ENCODE measurements at places on chromosomes 13 and 19.

DNA sequence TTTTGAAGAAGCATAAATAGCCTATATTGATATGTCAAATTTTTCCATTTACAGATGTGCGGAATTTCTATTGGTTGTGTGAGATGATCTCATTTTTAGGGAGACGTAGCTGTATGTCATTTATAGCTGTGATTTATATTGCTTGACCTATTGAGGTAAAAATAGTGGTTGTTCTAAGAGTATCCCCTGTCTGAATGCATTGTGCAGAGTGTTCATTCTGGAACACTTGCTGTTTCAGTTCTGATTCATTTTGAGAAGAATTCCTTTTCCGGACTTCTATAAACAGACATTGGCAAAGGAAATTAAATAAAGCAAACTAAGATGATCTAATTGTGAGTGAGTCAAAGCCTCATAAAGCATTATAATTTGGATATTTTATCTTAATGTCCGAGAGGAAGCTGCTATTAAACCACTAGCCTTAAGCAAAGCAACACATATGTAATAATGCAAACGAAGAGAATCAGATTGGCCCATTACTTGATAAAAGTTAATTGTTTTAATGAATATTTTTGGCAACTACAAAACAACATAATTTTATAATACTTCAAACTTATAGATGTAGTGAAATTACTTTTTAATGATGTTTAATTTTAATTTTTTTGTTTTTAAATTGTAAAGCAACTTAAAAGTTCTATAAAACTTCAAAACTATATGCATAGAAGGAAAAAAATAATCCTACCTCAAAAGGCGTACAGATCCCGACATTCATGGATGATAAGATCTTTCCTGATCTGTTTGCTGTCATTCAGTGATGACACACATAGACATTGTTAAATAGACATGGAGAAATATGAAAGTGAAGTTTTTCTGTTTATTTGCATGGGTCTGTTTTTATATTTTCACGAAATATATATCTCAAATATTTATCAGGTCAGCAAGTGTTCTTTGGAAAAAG lies 942.6 kb upstream of the SLC10A2 start:
- no peak for DNase-seq

DNA sequence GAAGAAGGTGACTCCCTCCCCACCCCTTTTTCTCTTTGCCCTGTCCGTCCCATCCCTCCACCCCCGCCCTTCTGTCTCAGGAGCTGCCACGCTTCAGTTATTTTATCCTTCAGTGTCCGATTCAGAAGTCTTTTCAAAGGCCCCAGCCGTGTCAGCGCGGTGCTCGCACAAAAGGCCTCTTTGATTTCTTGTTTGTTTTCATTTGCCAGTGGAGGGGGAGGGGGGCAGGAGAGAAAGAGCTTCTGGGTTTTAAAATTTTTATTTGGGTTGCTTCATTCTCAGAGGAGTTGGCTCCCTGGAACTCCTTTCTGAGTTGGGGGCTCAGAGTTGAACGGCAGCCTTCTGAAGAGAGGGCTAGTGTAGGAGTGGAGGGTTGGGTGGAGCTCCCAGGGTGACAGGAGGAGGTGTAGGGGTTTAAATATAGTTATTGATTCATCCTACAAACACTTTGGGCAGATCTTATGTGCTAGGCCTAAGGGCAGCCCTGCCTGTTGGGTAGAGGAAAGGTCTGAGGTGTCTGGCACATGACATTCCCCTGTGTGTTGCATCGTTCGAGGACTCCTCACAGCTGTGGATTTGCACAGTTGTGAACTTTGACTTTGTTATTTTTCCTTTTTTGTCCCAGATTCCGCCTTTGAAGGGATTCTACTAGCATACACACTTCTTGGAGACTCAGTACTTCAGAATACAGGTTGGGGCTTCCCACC lies 36.8 kb downstream of the NFIX start:
- no peak for DNase-seq

DNA sequence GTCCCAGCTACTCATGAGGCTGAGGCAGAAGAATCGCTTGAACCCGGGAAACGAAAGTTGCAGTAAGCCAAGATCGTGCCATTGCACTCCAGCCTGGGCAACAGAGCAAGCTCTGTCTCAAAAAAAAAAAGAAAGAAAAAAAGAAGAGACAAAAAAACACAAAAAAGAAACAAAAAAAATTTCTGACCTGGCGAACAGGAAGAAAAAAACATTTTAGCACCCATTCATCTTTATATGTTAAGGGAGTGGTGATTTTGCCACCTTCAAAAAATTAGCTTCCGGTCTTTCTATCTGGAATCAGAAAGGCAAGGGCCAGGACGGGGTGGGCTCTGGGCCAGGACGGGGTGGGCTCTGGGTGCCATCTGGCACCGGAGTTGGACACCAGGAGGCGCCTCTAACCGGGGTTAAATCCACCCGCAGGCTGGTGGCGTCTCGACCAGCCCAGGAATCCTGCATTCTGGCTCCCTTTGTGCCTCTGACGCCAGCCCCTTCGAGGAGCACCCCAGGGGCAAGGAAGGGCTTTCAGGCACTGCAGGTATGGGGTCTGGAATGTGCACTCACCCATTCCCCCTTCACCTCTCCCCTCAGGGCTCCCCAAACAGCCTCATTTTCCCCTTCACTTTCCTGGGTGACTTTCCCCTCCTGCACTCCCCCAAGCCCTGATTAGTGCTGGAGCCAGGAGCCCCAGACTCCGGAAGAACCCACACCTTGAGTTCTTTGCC lies 10.4 kb upstream of the ZSWIM4 start:
- peak; percentile 67 for DNase-seq

GRCh38 chr19:41500443-41500842 lies 57.5 kb downstream of the ERICH4 start:
- DNase-seq = no peak

GRCh38 chr13:83825676-83826075 lies 56.6 kb downstream of the SLITRK1 start:
- no peak for DNase-seq

DNA sequence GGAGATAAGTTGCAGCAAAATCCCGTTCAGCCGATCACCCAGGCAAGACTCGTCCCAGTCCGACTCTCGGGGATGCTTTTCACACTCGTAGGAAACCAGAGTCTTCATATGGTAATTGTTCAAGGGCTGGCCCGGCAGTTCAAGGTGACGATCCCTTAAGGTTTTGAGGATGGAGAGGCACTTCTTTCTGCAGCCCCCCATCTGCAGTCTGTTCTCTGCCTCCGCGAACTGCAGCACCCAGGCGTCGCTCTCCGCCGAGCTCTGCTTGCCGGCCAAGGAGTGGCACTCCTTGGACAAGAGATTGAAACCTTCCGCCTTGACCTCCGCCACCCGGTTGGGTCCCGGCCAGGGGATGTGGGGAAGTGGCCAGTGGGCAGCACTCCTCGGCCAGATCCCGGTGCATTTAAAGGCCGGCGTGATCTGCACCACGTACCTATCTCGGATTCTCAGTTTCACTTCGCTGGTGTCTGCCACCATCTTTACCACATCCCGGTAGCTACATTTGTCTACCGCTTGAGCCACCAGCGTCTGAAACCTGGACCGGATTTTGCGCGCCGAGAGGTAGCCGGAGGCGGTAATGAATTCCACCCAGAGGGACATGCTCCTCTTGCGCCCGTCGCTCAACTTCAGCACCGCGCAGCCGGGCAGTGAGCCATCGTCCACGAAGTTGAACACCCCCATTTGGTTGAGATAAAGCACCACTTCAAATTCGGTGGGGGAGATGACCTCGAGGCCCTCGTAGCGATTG lies 1.1 kb downstream of the MAB21L1 start:
- DNase-seq = peak; percentile 35

- no peak for DNase-seq
Observed at GRCh38 chr13:75309981-75310580, 171.9 kb downstream of the TBC1D4 start.

GRCh38 chr19:39307822-39308530 lies 11.8 kb downstream of the IFNL1 start:
- no peak for DNase-seq

DNA sequence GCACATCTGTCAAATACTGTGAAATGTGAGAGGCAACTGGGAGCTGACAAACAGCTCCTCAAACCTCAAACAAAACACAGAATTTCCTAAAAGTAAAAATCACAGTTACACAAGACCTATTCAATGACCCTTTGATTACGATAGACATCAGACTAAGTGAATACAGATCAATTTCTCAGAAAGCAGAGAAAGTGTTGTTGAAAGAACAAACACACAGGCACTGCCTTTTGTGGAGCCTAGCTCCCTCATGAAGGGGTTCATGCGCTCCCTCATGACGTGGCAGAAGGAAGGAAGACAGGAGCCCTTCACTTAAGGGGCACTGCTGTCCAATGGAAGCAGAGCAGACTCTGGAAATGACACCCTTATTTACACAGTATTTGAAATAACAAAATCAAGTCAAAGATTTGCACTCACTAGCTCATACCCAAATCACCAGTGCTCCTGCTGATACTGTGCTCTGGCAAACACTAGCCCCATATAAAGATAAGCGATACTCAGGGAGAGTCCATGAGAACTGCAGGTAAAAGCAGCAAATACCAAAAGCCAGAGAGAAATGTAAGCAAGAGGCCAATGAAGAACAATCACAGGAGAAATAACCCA lies 144.9 kb downstream of the KLF12 start:
- no peak for DNase-seq

DNA sequence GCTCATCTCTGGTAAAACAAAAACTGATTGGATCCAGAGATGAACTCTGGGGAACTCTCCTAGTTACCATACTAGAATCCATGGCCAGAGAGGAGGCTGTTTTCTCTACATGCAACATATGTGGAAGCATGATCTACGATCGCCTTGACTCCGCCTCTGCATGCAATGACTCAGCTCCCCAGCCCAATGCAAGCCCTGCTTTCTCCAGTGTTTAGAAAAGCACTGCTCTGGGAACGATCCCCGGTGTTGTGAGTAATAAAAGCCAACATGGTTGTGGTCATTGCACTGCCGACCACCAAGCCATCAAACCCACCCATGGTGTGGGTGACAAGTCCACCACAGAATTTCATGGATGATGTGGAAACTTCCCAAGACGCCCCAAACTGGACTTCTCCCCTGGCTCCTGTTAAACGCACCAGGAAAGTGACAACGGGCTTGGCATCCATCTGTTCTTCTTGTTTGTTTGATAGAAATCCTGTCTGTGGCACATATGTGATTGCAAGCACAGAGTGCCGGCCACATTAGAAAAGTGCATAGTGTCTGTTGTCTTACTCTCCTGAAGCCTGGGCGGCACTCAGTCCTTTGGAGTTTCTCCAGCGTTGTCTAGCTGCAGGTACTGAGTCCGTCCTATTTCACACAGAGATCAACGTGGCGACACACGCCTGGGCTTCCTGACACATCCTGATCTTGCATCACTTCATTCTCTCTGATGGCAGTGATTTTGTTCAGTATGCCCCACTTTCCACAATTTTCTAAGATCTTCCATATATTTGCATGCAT lies 36.4 kb upstream of the VSTM2B start:
- no peak for DNase-seq

DNA sequence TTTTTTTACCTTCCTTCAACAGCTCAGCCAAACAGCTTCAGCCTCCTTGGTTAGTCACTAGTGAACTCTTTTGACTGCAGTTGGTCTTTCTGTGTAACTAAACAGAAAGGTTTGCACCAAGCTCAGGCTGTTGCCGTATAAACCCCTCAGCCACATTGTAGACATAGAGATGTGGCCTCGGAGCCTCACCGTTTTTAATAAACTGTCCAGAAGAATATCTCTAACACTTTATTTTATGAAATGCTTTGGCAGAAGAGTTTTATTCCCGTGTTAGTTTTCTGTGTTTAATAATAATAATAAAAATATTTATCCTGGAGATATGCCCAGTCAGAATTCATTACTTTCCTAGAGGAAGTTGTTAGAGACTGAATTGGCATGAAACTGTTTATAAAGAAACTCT lies 171.7 kb upstream of the MAB21L1 start:
- DNase-seq = no peak

- DNase-seq = no peak
Observed at GRCh38 chr13:37427843-37428494, 170.6 kb downstream of the POSTN start.

- DNase-seq = no peak
Observed at GRCh38 chr19:10683582-10683981, 17.7 kb upstream of the QTRT1 start.

- no peak for DNase-seq
Observed at GRCh38 chr13:111952814-111953213, 114.1 kb upstream of the SOX1 start.

GRCh38 chr13:109666656-109667055 lies 119.7 kb downstream of the IRS2 start:
- no peak for DNase-seq

GRCh38 chr19:28553005-28553404 lies 659.9 kb downstream of the UQCRFS1 start:
- peak; percentile 31 for DNase-seq

DNA sequence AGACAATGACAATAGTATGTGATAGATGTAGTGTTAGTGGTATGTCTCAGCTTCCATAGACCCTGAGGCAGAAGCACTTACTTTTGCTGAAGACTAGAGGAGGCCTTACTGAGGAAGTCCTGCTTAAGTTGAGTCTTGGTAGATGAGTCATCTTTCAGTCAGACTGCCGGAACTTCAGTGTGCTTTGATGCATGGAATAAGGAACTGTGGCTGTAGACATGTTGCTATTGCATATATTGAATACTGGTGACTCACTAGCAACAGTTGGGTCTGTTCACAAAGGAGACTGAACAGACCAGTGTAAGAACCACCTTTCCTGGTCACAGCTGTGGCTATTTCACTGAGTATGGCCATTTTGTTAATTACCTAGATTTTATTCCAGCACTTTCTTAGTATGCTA lies 1000.6 kb downstream of the OLFM4 start:
- no peak for DNase-seq

DNA sequence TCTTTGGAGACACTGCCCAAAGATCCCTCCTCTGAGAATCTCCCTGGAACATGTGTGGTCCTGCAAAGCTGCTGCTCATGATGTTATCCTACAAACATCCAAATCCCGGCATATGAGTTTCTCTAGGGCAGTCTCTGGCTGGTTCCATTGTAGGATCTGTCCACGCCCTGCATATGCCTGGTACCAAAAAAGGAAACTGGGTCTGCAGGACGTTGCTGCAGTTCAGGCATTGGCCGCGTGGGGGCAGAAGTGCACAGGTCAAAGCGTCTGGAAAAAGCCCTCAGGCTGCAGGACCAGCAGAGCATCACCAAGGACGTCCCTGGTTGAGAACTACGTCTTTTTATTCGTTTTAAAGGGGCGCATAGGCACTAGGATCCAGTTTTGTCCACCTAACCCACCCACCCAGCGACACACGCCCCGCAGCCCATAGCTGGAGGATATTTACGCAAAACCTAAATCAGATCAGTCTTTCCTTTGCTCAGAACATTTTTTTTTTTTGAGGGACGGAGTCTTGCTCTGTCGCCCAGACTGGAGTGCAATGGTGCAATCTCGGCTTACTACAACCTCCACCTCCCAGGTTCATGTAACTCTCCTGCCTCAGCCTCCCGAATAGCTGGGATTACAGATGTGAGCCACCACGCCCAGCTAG lies 12.9 kb upstream of the ZNF564 start:
- peak; percentile 80 for DNase-seq

GRCh38 chr13:42125046-42125445 lies 76.6 kb downstream of the DGKH start:
- DNase-seq = no peak

- peak; percentile 76 for DNase-seq
Observed at GRCh38 chr19:18251587-18252369, 22.5 kb downstream of the IQCN start.

- DNase-seq = no peak
Observed at GRCh38 chr19:42279155-42279901, 10.3 kb downstream of the CIC start.
